GM10248 (cell line): ENCODE measurements at places on chromosomes 4 and X.

DNA sequence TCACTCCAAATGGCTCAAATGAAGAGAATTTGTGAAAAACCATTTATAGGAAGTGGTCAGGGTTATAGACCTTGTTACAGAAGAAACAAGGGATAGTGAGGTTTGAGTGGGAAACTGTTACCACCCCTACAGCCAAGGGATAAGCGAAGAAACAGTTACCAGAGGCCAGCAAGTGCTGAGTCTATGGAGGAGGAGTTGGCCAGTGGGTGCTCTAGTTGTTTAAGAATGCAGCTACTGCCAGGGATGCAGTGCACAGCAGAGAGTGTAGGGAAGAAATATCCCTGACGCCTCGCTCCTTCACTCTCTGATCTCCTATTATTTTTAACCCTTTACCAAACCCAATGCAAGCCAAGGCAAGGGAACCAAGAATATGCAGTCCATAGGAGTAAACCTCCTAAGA is 15.2 kb upstream of the SYTL4 start:
- no peak for DNase-seq

DNA sequence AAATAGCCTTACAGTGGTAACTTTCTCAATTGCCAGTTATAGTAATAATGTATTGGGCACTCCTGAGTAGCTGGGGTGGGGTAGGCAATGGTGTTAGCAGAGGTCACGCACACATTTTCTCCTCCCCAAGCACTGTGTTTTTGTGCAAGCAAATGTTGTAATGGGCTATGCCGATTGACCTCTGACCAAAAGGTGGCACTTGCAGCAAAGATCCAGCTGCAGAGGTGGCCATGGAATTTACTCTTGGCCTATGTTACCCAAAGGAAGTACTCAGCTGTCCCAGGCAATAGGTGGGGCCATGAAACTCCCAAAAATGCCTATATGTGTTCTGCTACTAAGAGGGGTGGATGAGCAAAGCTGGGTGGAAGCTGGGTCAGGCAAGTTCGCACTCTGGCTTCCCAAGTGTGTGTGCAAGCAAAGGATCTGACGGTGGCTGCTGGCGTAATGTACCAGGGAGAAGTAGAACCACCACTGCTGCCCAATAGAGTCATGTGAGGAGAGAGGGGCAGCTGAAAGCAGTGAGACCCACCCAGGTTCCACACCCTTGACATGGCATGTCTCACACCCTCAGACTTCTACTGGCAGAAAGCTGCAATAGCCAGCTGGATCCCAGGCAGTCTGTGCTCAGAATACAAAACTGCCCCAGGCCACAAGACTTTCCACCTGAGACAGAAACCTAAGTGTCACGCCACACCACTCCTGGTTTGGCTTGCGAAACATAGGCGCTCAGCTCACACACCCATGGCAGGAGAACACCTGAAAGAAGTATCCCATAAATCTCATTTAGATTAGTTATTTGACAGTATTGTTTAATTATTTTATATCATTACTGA is 353.3 kb upstream of the EMCN start:
- DNase-seq = no peak

- DNase-seq = peak; percentile 19
These were observed 21.3 kb upstream of the SULT1E1 start for GRCh38 chr4:69881173-69881773.

DNA sequence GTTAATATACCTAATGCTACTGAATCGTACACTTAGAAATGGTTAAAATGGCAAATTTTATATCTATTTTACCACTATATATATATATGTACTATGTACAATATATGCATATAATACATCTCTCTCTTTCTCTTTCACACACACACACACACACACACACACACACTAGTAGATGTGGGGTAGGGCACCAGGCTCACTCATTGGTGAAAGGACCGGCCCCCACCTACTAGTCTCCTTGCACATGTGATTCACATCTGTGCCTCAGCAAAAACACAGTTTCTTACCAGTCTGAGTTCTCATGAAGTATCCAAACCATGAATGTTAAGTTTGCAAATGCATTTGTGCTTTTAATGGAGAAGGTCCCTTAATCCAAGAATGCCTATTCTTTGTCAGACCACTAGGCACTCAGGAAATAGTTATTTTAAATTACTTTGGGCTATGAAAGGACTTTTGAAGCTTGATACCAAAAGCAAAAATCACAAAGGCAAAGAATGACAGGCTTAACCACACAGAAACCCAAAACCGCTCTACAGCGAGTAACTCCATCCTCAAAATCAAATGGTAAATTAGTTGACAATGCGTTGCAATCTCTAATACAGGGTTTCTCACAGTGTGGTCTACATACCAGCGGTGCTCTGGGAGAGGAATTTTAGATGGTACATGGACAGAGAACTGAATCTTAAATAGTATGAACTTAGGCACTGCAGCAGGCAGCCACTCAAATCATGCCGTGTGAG is 5.8 kb downstream of the TSC22D3 start:
- no peak for DNase-seq

- peak; percentile 10 for DNase-seq
These were observed 1.0 kb downstream of the SOX3 start for GRCh38 chrX:140503714-140504351.

DNA sequence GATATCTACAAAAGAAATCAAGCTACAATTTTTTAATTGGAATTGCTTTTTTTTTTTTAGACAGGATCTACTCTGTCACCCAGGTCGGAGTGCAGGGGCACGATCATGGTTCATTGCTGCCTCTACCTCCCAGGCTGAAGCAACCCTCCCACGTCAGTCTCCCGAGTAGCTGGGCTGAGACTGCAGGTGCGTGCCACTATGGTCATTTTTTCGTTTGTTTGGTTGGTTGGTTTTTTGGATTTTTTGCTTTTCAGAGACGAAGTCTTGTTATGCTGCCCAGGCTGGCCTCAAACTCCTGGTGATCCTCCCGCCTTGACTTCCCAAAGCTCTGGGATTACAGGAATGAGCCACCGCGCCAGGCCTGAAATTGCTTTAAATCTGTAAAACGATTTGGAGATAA is 15.6 kb downstream of the RGN start:
- no peak for DNase-seq

DNA sequence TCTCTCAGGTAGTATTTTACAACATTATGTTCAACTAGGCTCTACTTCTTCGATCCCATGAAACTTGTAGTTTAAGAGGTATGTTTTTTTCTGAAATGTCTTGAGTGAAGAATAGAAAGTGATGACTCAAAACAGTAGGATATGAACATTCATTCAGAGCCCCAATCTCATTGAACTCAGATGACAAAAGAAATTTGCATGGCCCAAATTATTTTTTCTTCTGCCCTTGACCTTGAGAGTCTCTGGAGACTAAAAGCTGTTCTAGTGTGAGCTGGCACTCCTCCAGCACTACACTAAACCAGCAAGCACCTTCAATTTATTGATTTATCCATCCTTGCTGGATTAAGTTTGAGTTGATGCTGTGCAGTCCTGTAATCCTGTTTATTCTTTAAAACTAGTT is 4.0 kb downstream of the DCLK2 start:
- peak; percentile 45 for DNase-seq

- no peak for DNase-seq
These were observed 133.8 kb downstream of the ADAM29 start for GRCh38 chr4:175051974-175052373.

DNA sequence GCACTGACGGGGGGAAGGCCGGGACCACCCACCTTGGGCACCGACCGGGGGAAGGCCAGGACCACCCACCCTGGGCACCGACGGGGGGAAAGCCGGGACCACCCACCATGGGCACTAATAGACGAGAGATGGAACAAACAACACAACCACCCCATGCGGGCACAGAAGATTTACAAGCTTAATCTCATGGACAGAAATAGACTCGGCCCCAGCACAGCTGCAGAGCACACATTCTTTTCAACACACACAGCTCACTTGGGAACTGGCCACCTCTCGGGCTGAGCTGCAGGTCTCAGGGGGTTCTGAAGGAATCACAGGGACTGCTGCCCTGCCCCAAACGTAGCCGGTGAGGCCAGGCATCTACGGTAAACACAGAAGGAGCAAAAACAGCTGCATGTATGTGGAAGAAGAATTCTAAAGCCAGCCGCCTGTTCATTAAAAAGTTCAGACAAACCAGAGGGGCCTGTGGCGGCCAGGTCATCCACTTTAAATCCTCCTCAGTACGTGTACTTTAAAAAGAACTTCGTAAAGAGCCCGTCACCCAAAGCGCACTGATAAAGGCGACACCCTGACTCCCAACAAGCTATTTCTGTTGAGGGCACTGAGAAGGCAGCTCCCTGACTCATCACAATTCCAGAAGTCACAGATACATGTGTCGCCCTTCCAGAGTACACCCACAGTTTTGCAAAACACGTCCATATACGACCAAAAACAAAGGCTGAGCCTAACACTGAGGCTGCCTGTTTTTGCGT is 17.7 kb downstream of the PPP2R3B start:
- DNase-seq = no peak

GRCh38 chr4:105149771-105150170 is 3.1 kb downstream of the TET2 start:
- DNase-seq = no peak

GRCh38 chr4:38504396-38504715 is 159.6 kb upstream of the KLF3 start:
- DNase-seq = no peak

DNA sequence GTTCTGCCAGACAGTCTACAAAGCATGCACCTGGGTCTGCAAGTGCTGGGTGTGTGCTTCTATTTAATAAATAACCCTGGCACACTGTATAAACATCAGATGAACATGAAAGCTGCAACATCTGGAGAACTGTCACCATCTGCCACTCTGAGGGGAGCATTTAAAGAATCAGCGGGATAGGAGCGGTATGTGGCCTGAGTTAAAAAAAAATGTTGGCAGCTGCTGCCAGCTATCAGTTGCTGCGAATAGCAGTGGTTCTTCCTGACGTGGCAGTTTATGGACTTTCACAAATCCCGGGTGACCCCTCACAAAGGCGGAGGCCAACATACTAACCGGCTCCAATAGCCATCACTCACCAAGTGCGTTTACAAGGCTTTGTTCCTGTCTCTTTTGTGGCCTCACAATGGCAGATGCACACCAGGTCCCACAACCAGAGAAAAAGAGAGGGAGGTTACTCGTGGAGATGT is 95.1 kb downstream of the RASL11B start:
- DNase-seq = no peak

GRCh38 chrX:68936608-68937007 is 107.8 kb downstream of the EFNB1 start:
- no peak for DNase-seq

- DNase-seq = peak; percentile 46
These were observed 60.1 kb downstream of the SH3RF1 start for GRCh38 chr4:169210504-169211118.

GRCh38 chrX:10653302-10653701 is 32.9 kb upstream of the MID1 start:
- DNase-seq = no peak

DNA sequence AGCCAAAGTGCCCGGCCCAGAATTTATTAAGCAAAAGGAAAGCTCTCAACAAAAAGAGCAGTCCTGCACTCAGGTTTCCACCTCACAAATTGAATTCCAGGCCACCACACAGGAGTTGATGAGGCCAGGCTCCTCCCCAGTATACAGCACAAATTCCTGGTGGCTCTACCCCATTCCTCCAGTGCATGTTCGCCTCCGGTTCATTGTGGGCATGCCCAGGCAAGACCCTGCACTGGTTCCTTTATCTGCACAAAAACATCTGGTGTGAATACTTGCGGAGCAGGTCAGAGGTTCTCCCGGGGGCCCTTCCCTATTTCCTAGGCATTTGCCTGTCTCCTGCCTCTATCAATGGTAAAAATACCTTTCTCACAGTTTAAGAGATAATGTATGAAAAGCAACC is 195.2 kb upstream of the ANXA10 start:
- DNase-seq = no peak

GRCh38 chr4:137677863-137678262 is 145.6 kb upstream of the PCDH18 start:
- DNase-seq = no peak

DNA sequence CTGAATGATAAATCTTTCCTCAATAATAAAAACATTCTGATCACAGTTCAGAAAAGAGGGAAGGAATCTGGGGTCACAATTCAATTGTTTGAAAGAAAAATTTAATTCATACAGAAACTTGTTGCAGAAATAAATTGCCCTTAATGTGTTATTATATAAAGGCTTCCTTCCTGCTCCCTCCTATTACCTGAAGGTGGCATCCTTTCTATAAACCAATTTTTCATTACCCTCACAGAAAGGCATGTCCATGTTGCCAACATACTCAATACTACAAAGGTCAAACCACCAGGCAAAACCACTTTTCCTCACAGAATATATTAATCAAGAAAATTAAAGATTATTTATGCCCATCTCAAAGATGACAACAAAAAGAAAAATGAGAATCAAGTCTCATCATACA is 194.3 kb upstream of the CT83 start:
- no peak for DNase-seq

DNA sequence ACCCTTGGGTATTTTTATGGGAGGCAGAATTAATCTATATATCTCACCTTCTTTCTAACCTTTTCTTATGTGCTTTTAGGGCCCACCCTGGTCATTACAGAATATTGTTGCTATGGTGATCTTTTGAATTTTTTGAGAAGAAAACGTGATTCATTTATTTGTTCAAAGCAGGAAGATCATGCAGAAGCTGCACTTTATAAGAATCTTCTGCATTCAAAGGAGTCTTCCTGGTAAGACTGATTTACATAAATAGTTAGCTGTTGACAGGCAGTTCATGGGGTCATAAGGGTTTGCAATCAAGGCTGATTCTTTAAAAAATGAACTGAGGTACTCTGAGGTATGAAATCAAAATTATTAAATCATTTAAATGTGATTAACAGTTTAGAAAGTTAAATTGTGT is 71.5 kb downstream of the KIT start:
- no peak for DNase-seq

DNA sequence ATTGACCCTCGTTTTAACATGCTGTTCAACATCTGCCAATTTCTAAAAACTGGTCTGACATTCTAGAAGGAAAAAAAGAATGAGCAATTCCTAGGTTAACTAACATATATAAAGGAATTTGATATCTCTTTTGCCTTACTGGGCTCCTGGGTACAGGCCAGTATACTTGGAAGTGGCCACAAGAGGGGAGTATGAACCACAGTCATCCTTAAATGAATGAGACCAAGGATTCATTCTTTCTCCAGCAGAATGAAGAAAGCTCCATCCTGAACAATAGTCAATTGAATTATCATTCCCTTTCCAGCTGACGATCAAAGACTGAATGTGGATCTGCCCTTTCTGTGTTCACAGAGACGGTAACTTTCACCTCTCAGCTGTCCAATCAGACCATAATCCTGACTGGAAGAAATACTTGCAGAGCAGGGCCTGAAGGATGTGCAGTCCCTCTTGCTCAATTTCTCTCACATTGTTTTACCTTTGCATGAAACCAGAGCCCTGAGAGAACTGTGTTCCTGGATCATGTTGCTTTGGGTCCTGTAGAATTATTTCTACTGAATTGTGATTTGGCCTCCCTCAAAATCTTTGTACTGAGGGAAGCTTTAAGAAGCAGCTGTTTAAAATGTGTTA is 14.8 kb upstream of the SPARCL1 start:
- DNase-seq = no peak

- no peak for DNase-seq
These were observed 197.6 kb downstream of the CPXCR1 start for GRCh38 chrX:88944661-88945060.

DNA sequence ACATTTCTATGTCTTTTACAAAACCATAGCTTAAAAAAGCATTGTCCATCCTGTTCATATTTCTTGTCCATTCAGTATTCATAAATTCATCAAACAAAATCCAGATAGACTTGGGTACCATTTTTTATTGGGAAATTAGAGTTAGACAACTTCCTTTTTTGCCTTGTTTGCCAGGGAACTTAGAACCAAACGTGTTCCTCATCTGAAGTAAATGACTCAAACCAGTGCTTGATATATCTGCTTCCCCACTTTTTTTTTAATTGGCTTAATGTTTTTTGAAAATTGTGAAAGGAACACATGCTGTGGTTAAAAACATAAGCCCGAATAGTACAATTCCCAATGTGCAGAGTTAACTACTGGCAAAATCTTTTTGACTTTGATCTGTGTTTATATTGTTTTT is 44.2 kb downstream of the DLG3 start:
- DNase-seq = no peak
